AML-193 (cell line): ENCODE measurements at places on chromosomes 7 and 10.

- DNase-seq, result no peak
These were observed 2.2 kb upstream of the CELF2 start for GRCh38 chr10:11015446-11015934.

GRCh38 chr7:55423891-55424290, 58.8 kb downstream of the LANCL2 start:
- no peak for DNase-seq

- DNase-seq, result no peak
These were observed 165.5 kb downstream of the SNX13 start for GRCh38 chr7:17774716-17775288.

GRCh38 chr10:96168546-96168945, 38.4 kb downstream of the ZNF518A start:
- no peak for DNase-seq

GRCh38 chr10:21532694-21533466, 1.2 kb upstream of the MLLT10 start:
- DNase-seq, result no peak

DNA sequence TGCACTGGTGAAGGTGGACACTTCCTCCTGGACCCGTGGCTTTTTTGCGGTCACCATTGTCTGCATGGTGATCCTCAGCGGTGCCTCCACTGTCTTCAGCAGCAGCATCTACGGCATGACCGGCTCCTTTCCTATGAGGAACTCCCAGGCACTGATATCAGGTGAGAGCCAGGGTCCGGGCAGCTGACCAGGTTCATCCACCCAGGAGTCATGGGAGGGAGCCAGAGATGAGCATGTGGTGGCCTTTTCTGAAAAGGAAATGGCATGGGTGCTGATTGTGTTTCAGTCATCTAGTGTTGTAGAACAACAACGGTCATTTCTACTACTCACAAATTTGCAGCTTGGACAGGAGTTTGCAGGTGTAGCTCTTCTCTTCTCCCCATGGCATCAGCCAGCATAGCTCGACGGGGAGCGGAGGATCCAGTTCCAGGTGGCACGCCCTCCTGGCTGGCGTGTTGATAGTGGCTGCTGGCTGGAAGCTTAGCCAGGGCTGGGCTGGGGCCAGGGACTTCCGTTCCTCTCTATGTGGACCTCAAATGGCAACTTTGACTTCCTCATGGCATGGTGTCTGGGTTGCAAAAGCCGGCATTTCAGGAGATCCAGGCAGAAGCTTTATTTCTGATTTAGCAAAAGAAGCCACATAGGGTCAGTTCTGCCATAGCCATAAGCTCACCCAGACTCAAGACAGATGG, 32.7 kb downstream of the SLC29A3 start:
- DNase-seq, result no peak

- DNase-seq, result peak; percentile 76
These were observed 40.0 kb downstream of the HK1 start for GRCh38 chr10:69318106-69318866.

DNA sequence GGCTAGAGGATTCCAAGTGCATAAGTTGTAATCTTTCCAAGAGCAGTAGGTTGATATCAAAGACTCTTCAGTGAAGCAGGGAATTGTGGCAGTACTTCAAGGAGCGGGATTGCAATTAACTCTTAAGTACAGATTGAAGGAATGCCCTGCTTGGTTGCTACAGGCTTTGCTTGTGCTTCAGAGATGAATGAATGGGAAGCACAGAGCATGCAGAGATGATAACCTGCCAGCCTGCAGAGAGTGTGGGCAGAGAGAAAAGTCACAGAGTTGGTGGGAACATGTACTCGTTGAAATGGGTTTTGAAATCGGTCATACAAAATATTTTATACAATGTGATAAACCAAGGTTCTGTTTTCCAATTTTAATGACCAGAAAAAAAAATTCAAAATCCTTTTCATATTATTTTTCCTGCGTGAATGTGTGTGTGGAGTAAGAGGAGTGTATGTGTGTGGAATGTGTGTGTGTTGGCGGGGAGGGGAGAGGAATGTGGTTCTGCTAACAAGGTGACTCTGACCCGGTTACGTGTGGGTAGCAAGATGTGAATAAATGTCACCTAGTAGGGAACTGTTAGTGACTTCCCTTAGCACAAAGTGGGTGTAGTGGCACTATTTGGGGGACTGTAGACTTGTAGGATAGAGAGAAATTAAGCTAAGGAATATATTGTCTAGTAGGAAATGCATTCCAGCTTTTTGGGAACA, 697.8 kb downstream of the GATA3 start:
- DNase-seq, result no peak

DNA sequence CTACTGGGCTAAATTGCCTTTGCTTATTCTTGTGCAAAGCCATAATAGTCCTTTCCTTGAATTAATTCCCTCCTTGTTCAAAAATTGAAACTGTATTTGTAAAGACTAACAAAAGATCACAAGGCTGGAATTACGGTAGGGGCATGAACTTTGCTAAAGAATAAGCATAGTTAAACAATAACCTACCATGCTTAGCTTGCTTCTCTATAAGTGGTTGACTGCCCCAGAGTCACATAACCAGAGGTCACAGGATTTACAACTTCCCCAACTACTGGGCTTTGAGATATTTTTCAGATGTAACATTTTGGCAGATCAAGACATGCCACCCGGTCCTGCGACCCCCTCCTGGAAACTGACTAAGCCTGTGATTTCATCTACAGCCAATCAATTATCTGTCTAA, 181.4 kb downstream of the GPAM start:
- DNase-seq, result no peak

GRCh38 chr7:37732253-37732652, 48.7 kb downstream of the GPR141 start:
- peak; percentile 95 for DNase-seq

DNA sequence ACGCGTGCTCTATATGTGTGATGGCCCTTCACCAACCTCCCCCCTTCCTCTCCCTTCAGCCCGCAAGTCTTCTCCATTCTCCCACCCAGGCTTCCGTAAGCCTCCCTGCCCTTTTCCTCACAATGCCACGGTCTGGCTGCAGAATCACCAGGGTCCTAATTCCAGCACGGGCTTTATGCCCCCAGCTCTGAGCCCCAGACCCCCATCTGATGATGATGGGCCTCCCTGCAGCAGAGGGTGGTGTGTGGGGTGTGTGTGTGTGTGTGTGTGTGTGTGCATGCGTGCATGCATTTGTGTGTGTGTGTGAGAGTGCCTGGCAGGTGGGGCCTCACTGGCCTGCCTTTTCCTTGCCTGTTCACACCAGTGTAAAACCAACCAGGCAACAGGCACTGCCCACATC, 109.9 kb downstream of the OAT start:
- DNase-seq, result no peak

DNA sequence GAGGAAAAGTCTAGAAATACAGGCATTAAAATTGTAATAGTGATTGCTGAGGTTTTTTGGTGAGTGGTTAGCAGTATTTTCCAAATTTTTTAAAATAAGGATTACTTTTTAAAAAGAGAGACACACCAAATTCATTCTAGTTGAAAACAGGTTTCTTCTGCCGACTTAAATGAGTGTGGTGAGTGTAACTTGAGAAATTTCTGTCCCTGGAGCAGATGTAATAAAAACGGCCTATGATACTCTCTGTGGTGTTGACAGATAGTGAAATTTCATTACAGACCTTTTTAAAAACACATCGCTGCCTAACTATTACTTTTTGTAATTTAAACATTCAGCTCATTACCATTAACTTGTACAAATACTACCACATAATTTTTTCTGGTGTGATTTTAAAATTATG, 90.1 kb downstream of the CYP51A1 start:
- no peak for DNase-seq

DNA sequence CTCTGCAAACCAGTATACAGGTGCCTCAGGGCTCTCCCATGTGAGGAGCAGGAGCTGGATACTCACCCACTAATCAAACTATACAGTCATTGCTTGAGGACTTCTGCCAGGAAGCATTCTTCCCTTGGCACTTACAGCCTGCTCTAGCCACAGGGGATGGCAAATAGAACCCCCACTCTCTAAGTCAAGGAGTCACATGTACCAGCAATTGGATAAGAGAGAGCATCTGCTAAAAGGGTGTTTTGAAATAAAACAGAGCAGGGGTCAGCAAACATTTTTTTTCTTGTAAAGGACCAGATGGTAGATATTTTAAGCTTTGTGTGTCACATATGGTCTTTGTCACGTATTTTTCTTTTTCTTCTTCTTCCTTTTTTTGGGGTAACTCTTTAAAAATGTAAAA, 865.2 kb upstream of the GHITM start:
- no peak for DNase-seq

GRCh38 chr7:50690541-50691011, 92.1 kb downstream of the GRB10 start:
- DNase-seq, result no peak

DNA sequence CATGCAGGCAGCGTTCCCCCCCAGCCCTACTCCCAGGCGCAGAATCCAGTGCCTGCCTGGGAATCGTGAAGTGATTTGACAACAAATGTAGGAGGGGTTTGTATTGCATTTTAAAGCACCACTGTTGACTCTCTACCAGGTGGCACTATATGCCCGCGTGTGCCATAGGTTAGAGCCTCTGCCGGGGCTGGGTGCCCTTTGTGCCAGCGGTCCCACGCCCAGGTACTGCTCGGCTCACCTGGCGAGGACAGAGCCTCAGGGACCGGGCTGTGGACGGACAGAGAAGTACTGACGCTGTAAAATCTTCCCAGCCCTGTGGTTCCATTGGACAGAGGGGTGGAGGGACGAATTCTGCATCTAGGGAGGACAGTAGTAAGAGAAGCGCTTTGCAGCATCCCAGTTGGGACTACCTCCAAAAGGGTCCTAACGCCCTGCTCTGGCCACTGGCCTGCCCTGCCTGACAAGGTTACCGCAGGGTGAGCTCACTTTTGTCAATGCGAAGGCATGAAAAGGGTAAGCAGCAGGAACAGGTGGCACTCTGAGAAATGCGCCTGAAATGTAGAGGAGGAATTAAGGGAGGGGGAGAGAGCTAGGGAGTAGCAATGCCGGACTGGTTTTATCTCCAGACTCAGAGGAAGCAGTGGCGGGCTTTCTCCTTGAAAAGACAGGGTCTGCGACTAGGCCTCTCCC, 788 bp upstream of the CACNA2D1 start:
- no peak for DNase-seq

DNA sequence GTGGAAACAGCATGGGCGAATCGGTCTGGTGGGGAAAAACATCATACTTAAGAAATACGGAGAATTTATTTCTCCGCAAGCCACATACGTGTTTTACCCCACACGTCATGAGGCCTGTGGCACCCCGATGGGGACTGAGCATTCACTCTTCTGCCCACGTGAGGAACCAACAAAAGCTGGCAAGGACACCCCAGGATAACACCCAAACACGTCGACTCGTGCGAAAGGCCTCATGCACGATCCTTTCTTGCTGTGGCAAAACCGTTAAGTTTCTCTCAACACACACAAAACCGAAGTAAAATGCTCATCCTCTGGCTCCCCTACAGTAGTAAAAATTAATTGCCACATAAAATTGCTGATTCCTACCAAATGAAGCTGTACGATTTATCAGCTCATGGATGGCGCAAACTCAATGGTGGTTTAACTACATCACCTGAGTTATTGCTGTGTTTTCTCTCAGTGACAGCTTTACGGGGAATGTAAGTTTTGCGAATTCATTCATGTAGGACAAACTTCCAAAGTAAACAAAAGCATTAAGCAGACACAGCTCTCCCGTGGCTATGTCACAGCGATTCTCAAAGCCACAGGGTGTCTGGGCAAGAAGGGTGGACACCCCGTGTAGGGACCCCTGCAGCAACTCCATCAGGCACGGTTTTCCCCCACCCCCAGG, 97.0 kb downstream of the CTBP2 start:
- DNase-seq, result no peak

GRCh38 chr7:150753239-150753638, 16.0 kb downstream of the GIMAP5 start:
- no peak for DNase-seq

GRCh38 chr7:80247144-80247543, 112.5 kb downstream of the GNAI1 start:
- no peak for DNase-seq

- no peak for DNase-seq
These were observed 139.4 kb upstream of the SHH start for GRCh38 chr7:155951554-155952158.

DNA sequence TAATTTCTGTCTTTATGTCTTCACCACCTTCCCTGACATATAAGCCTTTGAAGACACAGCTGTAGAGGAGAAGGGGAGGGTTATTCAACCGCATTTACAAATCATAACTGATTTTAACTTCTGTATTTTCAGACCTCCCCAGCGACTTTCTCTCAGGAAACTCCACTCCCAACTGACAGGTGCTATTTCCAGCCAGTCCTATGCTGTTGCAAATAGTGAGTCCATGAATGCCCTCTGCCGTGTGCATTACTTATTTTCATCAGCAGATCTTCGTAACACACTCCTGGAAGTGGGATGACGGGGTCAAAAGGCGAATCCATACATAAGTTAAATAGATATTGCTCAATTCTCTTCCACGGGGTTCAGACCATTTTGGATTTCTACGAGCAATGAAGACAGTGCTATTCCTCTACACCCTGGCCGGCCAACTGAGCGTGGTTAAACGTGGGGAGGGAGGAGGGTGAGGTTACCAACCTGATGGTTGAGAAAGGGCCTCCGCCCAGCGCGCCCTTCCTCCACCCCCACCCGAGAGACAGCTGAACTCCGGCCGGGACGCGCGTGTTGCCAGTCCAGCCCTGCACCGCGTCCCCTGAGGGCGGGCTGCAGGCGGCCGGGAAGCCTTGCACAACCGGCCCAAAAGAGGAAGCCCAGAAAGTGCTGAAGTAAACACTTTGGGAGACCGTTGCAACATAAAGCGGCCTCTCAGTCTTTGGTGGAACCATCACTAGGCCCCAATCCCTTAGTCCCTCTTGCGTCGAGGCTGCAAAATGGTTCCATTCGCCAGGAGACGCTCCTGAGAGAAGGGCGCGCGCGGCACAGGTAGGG, at the start of gene APBB1IP:
APBB1IP (plus strand) TSS at position 705 of the 825 bp plus-strand sequence. CDS start 53,986 bp downstream, outside the sequence.
- DNase-seq, result peak; percentile 97

DNA sequence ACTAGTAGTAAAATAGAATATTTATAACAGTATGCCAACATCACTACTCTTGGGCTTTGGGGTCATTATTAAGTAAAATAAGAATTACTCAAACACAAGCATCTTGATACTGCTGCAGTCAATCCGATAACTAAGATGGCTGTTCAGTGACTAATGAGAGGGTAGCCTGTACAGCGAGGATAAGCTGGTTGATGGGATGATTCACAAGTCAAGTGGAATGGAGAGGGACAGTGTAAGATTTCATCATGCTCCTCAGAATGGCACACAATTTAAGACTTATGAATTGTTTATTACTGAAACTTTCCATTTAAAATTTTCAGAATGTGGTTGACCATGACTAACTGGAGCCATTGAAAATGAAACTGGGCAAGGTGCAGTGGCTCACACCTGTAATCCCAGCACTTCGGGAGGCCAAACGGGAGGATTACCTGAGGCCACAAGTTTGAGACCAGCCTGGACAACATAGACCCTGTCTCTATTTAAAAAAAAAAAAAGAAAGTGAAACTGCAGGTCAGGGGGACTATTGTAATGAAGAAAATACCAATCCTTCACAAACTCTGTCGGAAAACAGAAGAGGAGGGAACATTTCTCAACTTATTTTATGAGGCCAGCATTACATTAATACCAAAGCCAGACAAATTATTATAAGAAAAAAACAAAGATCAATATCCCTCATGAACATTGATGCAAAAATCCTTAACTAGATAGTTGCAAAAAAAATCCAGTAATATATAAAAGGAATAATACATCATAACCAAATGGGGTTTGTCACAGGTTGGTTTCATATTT, 11.2 kb downstream of the AVL9 start:
- no peak for DNase-seq
